ENCODE measurements at places on chromosomes 13 and 19.

GRCh38 chr19:50328873-50329145 lies 368 bp downstream of the KCNC3 start:
- no peak for DNase-seq

- DNase-seq, result no peak
These were observed 10.8 kb upstream of the MISP start for GRCh38 chr19:739998-740715.

DNA sequence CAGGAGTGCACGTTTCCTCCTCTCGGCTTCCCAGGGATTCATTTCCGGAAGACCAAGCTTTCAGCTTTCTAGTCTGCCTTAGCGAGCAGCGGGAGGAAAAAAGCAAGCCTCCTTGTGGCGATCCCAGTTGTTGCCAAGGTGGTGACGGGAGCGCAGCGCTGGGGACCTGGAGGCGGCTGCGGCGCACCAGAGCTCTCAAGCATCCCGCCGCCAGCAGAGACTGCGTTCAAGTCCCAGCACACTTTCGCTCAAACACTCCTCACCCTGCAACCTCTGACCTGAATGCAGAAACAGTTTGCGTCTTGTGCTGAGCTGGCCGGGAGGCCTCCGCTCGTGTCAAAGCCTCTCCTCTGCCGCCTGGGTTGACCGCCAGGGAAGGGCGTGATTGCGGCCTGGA lies 4.9 kb downstream of the GSX1 start:
- no peak for DNase-seq

- DNase-seq, result no peak
These were observed 17.6 kb upstream of the GSX1 start for GRCh38 chr13:27774651-27775050.

GRCh38 chr19:30116984-30117555 lies 175.0 kb downstream of the URI1 start:
- no peak for DNase-seq

DNA sequence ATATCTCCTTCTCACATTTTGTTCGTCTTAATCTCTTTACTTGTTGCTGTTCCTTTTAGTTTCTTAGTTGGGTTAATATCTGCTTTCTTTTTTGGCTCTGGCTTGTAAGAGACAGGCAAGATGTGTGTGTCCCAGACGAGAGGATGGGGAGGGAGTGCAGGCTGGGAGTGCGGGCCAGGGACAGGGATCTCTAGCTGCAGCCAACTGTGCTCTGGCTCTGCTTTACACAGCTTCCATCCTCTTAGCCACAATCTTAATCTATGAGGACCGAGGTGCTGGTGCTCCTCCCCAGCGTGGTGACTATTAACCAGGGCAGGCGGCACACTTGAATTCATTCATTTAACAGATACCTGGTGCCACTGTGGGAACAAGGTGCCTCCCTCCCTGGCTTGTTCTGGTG lies 70.9 kb upstream of the WASF3 start:
- DNase-seq, result no peak

DNA sequence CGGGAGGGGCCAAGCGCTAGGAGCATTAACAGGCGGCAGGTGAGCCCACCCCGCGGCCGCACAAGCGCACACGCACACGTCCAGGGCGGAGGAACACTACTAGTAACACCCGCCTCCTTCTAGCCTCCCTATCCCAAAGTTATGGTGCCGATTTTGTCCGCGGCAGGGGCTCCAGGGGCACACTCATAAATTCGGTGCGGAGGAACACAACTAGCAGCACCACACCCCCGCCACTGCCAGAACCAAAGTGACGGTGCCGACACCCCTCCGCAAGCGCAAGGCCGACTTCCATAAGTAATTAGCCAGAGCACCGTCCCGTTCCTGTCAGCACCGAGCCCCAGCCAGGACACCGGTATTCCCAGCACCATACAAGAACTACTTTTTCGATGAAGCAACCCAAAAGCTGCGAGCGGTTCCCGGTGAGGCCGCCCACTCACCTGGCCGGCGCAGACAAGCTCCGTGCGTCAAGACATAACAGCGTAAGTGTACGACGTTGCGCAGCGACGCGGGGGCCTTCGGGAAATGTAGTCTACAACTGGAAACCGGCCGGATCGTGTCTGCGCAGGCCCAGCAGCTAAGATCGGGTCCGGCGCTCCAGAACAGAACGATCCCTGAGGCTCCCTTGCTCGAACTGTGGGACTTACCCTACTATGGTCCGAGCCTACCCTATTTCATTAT lies at the start of the genes ZNF540 and ZNF571:
TSS of gene ZNF540 (plus strand) at position 573 of the 678 bp plus-strand sequence. CDS start 3,572 bp downstream, outside the sequence.
TSS of gene ZNF571 (minus strand) at position 489 of the 678 bp plus-strand sequence. CDS start 8,116 bp downstream, outside the sequence.
- DNase-seq, result peak; percentile 88

DNA sequence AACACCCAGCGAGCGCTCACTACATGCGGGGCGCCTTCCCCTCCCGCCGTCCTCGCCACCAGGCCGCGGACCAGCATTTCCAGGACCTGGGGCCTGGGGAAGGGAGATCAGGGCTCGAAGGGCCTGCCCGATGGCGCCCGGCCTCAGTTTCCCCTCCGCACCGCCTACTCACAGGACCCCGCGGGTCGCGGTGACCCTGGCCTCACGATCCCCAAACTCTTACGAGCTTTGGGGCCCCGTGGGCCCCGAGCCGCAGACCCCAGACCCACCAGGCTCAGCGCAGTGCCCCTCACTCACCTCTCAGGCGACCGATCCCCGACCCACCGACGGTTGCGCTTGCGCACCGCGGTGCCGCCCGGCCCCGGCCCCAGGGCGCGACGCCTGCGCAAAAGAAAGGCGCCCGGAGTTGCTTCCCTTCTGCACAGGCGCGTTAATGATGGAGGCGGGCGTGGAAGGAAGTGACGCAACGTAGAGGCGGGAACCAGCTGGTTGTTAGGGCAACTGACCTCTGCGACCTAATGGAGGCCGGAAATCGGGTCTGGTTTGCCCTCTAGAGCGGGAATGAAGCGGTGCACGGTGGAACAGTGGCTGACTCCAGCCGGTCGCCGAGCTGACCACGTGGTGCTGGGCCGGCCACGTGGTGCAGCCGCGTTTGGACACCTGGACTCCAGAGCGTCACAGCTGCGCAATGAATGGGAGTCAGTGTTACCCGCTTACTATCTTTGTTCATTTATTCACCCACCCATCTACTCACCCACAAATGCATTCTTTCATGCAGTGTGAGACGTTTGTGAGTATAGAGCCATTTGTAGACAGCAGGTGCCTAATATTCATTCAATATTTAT lies at the start of gene SGTA:
TSS of gene SGTA (minus strand) at position 338 of the 845 bp plus-strand sequence. CDS start 14,205 bp downstream, outside the sequence.
- peak; percentile 98 for DNase-seq

GRCh38 chr13:31012655-31013024 lies 80.2 kb downstream of the TEX26 start:
- DNase-seq, result no peak

- no peak for DNase-seq
These were observed 1.9 kb upstream of the CACNG7 start for GRCh38 chr19:53907193-53907581.
